ENCODE measurements at places on chromosomes 2 and 18. TPM values are rescaled to one million over a fixed set of nuclear protein-coding genes. Genes with fewer than 3 reads are reported as not detected.

- H3K4me1 ChIP-seq, result no peaks in the 10 kb centered on the region
- DNase-seq, result no peak
- peak overlapping the region; percentile 47 for H3K4me3 ChIP-seq
- H3K27me3 ChIP-seq, result no peaks in the 10 kb centered on the region
Observed at GRCh38 chr2:190179754-190180312, 117.3 kb upstream of the MSTN start.

ZNF385B gene
- not detected for total RNA-seq

GRCh38 chr2:35503311-35503710, 852.3 kb upstream of the CRIM1 start:
- H3K4me3 ChIP-seq, result no peak overlapping the region
- H3K27ac ChIP-seq, result no peak overlapping the region
- H3K36me3 ChIP-seq, result no peaks in the 10 kb centered on the region
- no peaks in the 10 kb centered on the region for H3K4me1 ChIP-seq
- H3K27me3 ChIP-seq, result no peaks in the 10 kb centered on the region
- no peak for DNase-seq

GRCh38 chr2:2859164-2859563, 518.5 kb downstream of the EIPR1 start:
- no peaks in the 10 kb centered on the region for H3K27me3 ChIP-seq
- no peak overlapping the region for H3K4me3 ChIP-seq
- H3K27ac ChIP-seq, result no peak overlapping the region
- H3K4me1 ChIP-seq, result no peaks in the 10 kb centered on the region

DNA sequence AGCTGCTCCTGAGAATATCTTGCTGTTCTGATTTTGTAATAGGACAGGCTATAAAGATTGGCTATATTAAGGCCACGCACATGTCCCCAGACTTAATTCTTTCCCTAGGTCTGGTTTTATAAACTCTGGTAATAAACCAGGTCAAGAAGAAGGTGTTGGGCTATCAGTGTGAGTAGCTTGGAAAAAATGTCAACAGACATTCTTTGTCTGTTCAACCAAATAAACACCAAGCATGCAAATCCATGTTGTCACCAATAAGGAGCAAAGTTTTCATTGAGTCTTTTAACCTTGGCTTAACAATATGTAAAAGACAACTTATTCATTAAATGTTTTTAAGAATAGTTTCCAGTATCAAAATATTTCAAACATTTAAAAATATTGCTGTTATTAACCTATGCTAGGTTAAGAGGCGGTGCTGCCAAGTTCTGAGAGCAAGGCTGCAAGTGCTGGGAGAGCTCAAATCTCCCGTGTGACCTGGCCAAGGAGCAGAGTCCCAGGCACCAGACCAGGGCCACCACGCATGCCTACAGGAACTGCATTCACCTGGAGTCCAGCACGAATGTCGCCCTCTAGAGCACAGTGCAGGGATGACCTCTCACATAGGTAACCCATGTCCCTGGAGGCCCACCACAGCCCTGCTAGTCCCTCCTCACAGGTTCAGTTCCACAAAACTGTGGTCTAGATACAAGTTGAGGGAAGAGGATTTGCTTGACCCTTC, 120.5 kb upstream of the POU3F3 start:
- no peaks in the 10 kb centered on the region for H3K36me3 ChIP-seq
- no peak for DNase-seq
- H3K27ac ChIP-seq, result no peak overlapping the region
- no peaks in the 10 kb centered on the region for H3K4me1 ChIP-seq
- no peak overlapping the region for H3K4me3 ChIP-seq

RESP18 gene
- total RNA-seq, result not detected

DNA sequence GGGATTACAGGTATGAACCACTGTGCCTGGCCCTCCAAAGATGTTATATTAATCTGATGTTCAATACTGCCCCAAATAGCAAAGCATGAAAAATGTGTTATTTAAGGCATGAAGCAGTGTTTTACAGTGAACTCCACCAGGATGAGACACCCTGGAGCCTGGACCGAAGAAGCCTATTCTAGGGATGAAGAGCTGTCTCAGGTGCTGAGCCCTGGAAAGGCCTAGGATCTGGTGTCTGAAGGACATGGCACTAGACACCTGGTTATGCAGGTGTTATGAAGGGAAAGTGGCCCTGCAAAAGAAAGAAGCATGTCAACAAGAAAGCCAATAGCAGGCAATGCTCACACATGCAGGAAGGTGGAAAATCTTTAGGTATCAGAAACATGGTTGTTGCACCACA, 374.4 kb downstream of the CLIP4 start:
- no peak for DNase-seq
- H3K27me3 ChIP-seq, result no peaks in the 10 kb centered on the region
- no peak overlapping the region for H3K27ac ChIP-seq
- no peaks in the 10 kb centered on the region for H3K4me1 ChIP-seq

USP40 gene
- 20.8 TPM for total RNA-seq

SAG gene
- total RNA-seq, result 0.10 TPM

- no peak for DNase-seq
- H3K4me3 ChIP-seq, result no peak overlapping the region
- H3K4me1 ChIP-seq, result no peaks in the 10 kb centered on the region
- no peaks in the 10 kb centered on the region for H3K36me3 ChIP-seq
- H3K27ac ChIP-seq, result no peak overlapping the region
Observed at GRCh38 chr2:65393743-65394422, 38.5 kb downstream of the SPRED2 start.

ANKRD23 gene
- total RNA-seq, result 9.4 TPM

DNA sequence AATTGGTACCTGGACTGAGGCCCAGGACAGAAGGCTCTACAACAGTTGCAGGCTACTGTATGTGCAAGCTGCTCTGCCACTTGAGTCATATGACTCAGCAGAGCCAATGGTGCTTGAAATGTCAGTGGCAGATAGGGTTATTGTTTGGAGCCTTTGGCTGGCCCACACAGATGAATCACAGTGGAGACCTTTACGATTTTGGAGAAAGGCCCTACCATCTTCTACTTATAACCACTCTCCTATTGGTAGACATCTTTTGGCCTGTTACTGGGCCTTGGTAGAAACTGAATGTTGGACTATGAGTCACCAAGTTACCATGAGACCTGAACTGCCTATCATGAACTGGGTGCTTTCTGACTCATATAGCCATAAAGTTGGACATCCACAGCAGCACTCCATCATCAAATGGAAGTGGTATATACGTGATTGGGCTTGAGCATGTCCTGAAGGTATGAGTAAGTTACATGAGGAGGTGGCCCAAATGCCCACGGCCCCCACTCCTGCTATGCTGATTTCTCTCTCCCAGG, 88.9 kb upstream of the NRXN1 start:
- H3K4me3 ChIP-seq, result no peak overlapping the region
- H3K27ac ChIP-seq, result no peak overlapping the region
- no peaks in the 10 kb centered on the region for H3K27me3 ChIP-seq
- DNase-seq, result no peak

DNA sequence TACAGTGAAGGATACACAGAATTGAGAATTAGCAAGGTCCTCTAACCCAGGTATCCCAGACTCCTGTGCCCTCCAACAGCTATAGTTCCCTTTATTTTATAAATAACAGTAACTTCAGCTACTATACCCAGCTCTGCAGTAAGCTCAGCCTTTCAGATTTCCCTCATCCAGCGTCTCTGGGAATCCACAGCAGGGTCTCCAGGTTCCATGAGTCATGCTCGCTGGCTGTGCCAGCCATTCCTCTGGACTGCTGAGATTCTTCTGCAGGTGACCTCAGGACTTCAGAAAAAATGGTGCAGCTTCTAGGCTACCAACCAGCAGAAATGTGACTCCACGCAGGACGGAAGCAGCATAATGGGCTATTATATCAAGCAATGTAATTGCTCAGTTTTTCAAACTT, 419.3 kb downstream of the ZNF516 start:
- DNase-seq, result no peak
- no peak overlapping the region for H3K4me3 ChIP-seq
- H3K36me3 ChIP-seq, result no peaks in the 10 kb centered on the region

GRCh38 chr18:48956356-48956755, 5.6 kb upstream of the SMAD7 start:
- no peaks in the 10 kb centered on the region for H3K27me3 ChIP-seq
- H3K4me3 ChIP-seq, result no peak overlapping the region
- H3K36me3 ChIP-seq, result no peaks in the 10 kb centered on the region
- H3K27ac ChIP-seq, result no peak overlapping the region
- no peak for DNase-seq

DNA sequence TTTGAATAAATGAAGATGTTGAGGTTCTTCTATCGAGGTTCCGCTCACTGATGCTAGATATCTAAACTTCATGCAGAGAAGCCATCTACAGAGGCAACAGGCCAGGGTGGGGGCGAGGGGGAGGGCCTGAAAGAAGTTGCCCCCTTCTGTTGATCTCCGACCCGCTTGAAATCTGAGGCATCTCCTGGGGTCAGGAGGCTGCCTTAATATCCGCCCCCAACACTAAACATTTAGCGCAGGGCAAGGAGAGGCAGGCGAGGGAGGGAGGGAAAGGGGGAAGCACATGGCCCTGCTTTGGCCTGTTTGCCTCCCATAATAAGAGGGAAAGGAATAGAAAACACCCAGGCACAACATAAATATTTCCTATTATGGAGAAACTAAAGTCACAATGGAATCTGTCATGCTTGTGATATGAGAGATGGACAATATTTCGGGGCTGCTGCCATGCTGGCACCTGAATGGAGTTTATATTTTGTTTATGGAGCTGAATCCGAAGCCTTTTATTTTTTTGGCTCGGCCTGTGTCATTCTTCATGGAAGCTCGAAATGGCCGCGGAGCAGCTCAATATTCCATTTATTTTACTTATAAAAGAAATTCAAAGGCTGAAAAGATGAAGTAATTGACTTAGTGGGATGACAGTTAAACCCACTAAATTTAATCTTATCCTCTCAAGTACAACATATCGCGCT, 221.1 kb downstream of the INSIG2 start:
- H3K4me1 ChIP-seq, result peaks cover 10% of the 10 kb centered on the region
- H3K27me3 ChIP-seq, result no peaks in the 10 kb centered on the region
- H3K27ac ChIP-seq, result peak overlapping the region; percentile 89
- H3K36me3 ChIP-seq, result no peaks in the 10 kb centered on the region

POTEJ gene
- total RNA-seq, result not detected

GALR1 gene
- total RNA-seq, result not detected

GRCh38 chr2:147019311-147019710, 825.5 kb upstream of the ACVR2A start:
- no peak for DNase-seq
- H3K36me3 ChIP-seq, result no peaks in the 10 kb centered on the region
- no peaks in the 10 kb centered on the region for H3K4me1 ChIP-seq
- H3K27ac ChIP-seq, result no peak overlapping the region
- no peaks in the 10 kb centered on the region for H3K27me3 ChIP-seq

XDH gene
- 0.36 TPM for total RNA-seq

SRD5A2 gene
- not detected for total RNA-seq

DNA sequence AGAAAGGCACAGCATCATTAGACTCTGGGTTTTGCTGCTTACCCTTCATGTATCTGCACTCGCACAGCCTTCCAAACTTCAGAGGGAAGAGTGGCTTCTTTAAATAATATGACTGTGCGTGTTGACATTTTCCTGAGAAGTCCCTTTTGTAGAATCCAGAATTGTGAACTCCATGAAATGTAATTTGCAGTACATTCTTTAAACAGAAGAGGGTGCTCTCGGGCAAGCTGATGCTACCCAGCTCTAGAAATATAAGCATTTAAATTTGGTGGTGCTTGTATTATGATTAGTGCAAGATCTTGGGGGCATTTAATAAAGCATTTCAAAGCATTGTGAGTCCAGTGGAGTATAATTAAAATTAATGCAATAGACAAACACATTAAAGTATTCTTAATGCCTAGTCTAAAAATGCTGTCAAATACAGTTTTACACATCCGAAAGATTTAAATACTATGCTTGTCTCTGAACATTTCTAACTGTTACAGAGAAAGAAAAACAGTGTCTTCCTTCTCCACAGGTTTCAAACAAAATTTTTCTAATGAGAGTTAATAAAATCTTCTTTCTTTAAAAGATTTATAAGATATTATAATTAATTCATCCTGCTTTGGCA, 17.3 kb upstream of the GTF2A1L start:
- H3K27ac ChIP-seq, result no peak overlapping the region
- DNase-seq, result no peak
- H3K27me3 ChIP-seq, result no peaks in the 10 kb centered on the region

ACTG2 gene
- total RNA-seq, result not detected

- no peak overlapping the region for H3K27ac ChIP-seq
- H3K4me1 ChIP-seq, result no peaks in the 10 kb centered on the region
- no peak for DNase-seq
- H3K4me3 ChIP-seq, result no peak overlapping the region
Observed at GRCh38 chr2:215487002-215487372, 51.1 kb upstream of the FN1 start.

DNA sequence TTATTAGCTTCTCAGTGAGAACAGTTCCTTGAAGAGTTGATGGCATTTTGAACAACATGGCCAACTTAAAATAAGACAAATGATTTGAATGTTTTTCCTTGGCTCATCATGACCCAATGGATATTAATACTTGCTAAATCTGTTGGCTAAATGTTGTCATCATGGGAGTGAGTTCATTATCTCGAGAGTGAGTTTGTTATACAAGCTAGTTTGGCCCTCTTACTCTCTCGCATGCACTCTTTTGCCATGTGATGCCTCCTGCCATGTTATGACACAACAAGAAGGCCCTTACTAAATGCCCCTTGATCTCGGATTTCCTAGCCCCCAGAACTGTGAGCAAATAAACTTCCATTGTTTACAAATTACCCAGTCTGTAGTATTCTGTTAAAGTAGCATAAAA, 22.9 kb upstream of the SANBR start:
- H3K27me3 ChIP-seq, result no peaks in the 10 kb centered on the region
- no peak overlapping the region for H3K27ac ChIP-seq
- no peak for DNase-seq
- H3K4me1 ChIP-seq, result peaks cover 10% of the 10 kb centered on the region
- no peaks in the 10 kb centered on the region for H3K36me3 ChIP-seq
- H3K4me3 ChIP-seq, result no peak overlapping the region

- no peak for DNase-seq
- no peak overlapping the region for H3K4me3 ChIP-seq
- H3K27ac ChIP-seq, result no peak overlapping the region
- H3K36me3 ChIP-seq, result no peaks in the 10 kb centered on the region
- H3K27me3 ChIP-seq, result no peaks in the 10 kb centered on the region
Observed at GRCh38 chr2:29561628-29562027, 359.8 kb downstream of the ALK start.

RBBP8 gene
- total RNA-seq, result 1.5 TPM

DNA sequence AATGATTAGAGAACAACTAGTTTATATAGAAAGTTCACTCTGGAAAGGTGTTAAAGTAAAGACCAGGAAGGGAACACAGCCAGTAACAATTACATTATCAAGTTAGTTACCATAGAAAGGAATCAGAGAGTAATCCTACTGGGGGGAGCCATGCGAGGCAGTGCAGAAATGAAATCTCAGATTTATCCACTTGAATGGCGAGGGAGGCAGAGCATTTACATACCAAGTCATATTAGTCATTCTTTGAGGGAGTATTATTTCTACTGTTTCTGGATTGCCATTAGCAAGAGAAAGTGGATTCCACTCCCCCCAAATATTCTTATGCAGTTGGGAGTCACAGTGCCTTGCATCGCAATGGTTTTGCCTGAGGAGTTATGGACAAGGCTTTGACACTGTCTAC, 472.7 kb upstream of the TRIB2 start:
- no peak overlapping the region for H3K27ac ChIP-seq
- no peak overlapping the region for H3K4me3 ChIP-seq
- no peak for DNase-seq
- no peaks in the 10 kb centered on the region for H3K27me3 ChIP-seq
- H3K36me3 ChIP-seq, result no peaks in the 10 kb centered on the region
